Naive thymus-derived CD4-positive, alpha-beta T cell (primary cell): ENCODE measurements at places on chromosomes 2 and 18. TPM values are rescaled to one million over a fixed set of nuclear protein-coding genes. Genes with fewer than 3 reads are reported as not detected.

DNA sequence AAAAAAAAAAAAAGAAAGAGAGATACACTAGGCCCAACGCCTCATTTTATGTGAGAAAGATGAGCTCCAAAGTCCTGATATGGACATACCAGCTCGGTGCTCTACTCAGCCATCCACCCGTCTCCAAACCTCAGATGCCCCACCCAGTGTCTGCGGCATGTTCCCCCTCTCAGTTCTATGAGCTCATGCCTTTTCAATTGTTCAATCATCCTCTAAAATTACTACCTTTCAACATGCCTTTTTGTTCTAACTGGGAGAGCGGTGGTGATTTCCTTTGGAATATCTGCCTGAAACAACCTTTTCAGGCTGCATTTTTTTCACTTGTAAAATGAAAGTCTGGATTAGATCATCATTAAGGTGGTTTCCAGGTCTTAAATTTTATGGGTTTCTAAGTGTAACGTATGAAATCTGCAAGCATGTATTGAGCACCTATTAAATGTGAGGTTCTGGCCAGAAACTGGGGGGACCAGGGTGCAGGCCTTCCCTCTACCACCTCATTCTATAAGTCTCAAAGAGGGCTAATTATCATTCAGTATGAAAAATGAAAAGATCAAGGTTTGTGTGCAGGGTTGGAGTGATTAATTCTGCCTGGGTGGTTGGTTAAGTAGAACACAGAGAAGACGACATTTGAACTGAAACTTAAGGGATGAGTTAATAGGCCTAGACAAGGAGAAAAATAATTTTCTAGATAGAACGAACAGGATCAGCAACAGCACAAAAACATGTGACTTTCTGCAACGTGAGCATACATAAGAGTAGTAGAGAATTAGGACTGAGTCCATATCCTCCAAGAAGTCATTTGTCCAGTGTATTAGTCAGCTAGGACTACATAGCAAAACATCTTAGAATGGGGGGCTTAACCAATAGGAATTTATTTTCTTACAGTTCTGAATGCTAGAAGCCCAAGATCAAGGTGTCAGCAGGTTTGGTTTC lies 87.4 kb upstream of the GLS start:
- no peak for DNase-seq

GNAL gene
- 1.4 TPM for total RNA-seq

DNA sequence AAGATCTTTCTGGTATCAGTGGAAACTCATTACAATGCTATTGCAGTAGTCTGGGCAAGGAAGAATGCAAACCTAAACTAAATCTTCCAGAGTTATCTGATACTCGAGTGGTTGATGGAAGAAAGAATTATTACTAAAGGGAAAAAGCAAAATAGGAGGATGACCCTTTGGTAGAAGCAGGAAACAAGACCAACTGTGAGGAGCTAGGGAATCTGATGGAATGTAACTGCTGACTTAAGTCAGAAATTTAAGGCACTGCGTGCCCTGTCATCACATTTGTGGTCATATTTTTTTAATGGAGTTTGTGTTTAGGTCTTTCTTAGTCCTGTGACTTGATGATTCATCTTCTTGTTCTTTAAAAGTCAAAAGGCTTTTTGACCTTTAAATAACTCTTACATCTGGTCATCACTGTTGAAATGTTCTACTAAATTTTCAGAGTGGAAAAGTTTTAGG lies 36.5 kb upstream of the ARMC9 start:
- DNase-seq = no peak

GRCh38 chr18:35732636-35733035 lies 151.1 kb downstream of the GALNT1 start:
- no peak for DNase-seq

DNA sequence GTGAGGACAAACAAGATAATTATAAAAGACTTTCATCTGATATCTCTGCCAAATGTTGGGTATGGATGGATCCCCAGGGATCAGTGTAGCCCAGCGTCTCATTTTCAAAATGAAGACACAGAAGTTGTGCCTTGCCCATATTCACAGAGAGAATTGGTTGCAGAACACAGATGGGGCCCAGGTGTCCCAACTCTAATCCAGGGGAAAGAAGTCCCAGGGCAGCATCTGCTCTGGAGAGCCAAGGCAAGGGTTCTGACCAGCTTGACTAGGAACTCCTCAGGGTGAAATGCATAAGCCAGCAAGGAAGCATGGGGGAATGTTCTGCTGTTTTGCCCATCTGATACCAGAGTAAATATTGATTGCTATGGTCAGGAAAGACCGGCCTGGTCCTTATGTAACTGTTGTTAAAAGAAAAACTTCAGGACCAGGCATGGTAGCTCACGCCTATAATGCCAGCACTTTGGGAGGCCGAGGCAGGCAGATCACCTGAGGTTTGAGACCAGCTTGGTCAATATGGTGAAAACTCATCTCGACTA lies 68.7 kb upstream of the CABLES1 start:
- DNase-seq = no peak

GRCh38 chr2:149422337-149422990 lies 92.1 kb downstream of the LYPD6 start:
- no peak for DNase-seq

- DNase-seq = no peak
These were observed 50.1 kb upstream of the KCNH7 start for GRCh38 chr2:162888652-162889051.

- no peak for DNase-seq
These were observed 792.5 kb upstream of the FANCL start for GRCh38 chr2:59033661-59034060.

ANTXR1 gene
- total RNA-seq = not detected

DNA sequence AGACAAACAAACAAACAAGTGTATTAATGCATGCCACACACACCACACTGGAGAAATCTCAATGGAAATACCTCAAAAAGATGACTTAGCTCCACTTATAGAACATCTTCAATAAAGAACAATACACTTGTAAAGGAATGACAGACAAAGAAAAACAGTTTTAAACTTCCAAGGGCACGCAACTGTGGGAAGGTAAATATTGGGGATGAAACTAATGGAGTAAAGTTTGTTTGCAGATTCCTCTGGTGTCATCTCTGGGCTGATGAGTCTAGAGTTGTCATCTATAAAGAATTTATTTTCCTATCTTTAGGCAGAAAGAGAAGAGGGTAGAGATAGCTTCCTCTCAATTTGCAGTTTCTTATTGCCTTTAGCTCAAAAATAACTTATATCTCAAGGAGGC lies 144.0 kb upstream of the ZC3H15 start:
- DNase-seq = no peak

- DNase-seq = no peak
These were observed 160.2 kb downstream of the GALNT14 start for GRCh38 chr2:30978044-30978443.

DNA sequence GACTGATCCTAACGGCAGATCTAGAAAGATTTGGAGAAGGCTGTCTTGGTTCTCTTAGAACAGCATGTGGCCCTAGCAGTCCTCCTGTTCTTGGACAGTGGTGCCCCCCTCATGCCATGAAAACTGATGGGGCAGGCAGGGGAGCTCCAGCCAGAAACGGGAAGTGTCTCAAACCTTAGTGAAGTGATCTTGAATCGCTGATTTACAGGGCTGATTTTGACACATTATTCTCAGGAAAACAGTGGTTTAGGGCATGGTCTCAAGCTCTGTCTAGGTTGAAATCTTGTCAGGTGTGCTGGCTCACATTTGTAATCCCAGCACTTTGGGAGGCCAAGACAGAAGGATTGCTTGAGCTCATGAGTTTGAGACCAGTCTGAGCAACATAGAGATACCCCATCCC lies 37.8 kb downstream of the SRSF7 start:
- no peak for DNase-seq

WNT10A gene
- total RNA-seq = 3.0 TPM

GRCh38 chr18:57122936-57123510 lies 23.9 kb upstream of the BOD1L2 start:
- DNase-seq = no peak

KLHL30 gene
- not detected for total RNA-seq

DNA sequence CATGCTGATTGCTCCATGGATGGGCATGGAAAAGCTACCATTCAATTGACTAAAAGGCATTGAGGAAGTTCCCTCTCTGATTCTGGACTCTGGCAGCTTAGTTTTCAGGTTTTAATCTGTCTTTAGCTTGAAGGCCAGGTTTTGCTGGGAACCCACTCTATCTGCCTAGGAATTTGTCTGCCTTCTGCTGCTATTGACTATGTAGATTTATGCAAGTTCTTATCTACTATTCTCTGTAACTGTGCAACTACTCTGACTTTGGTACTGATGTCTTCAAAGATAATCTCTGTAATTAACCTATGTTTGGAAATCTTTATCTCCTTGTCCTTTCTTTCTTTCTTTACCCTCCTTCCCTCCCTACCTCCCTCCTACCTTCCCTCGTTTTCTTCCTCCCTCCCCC lies 178.8 kb downstream of the DSEL start:
- no peak for DNase-seq

PAX8 gene
- 1.5 TPM for total RNA-seq
